ENCODE measurements at places on chromosomes 12 and 14.

DNA sequence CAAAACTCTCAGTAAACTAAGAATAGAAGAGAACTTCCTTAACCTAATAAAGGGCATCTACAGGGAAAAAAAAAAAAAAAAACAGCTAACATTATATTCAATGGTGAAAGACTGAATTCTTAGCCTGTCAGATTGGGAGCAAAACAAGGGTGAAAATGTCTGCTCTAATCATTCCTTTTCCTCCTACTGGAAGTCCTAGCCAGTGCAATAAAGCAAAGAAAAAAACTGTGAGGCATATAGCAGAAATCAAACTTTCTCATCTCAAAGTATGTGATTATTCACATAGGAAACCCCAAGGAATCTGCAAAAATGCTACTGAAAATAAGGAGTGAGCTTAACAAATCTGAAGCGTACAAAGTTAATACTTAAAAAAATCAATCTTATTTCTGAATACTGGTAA lies 170.7 kb downstream of the NUAK1 start:
- DNase-seq, result no peak

- no peak for DNase-seq
Observed at GRCh38 chr14:51844081-51844881, 16.1 kb upstream of the GNG2 start.

DNA sequence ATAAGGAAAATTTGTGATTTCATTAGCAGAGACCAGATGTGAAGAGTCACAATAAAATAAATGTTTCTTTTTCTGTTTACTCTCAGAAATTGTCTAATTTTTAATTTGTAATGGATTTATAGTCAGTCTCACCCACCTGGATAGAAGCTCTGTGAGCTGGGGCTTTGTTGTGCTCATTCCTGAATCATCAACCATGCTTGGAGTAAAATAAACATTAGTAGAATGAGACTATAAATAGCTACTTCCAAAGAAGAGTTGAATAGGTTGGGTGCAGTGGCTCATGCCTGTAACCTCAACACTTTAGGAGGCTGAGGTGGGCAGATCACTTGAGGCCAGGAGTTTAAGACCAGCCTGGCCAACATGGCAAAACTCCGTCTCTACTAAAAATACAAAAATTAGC lies 185.3 kb upstream of the FBXO33 start:
- no peak for DNase-seq

DNA sequence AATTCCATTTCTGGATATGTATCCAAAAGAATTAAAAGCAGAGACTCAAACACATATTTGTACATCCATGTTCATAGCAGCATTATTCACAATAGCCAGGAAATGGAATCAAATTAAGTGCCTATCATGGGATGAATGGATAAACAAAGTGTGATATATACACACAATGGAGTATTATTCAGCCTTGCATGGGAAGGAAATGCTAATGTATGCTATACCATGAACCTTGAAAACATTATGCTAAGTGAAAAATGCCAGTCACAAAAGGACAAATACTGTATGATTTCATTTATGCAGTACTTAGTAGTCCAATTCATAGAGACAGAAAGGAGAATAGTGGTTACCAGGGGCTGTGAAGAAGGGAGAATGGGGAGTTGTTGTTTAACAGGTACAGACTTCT lies 32.1 kb upstream of the CSRNP2 start:
- DNase-seq, result no peak

DNA sequence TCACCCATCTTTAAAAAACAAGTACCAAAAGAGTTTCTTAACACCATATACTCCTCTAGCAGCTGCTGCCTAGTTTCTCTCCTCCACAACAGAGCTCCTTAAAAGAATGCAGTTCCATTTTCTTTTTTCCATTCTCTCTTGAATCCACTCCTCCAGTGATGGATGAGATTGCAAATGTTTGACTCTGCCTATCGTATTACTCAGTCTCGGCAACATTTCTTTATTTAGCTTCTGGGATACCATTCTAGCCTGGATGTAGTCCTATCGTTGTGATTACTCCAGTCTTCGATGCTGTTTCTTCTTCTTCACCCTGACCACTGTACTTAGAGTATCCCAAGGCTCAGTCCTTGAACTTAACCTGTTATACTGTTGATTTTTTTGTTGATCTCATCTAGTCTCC lies 30.8 kb downstream of the CAND1 start:
- DNase-seq, result no peak

GRCh38 chr14:75876530-75876929 lies 105.3 kb downstream of the TGFB3 start:
- DNase-seq, result no peak

- DNase-seq, result no peak
Observed at GRCh38 chr12:132226604-132227003, 82.3 kb downstream of the NOC4L start.

DNA sequence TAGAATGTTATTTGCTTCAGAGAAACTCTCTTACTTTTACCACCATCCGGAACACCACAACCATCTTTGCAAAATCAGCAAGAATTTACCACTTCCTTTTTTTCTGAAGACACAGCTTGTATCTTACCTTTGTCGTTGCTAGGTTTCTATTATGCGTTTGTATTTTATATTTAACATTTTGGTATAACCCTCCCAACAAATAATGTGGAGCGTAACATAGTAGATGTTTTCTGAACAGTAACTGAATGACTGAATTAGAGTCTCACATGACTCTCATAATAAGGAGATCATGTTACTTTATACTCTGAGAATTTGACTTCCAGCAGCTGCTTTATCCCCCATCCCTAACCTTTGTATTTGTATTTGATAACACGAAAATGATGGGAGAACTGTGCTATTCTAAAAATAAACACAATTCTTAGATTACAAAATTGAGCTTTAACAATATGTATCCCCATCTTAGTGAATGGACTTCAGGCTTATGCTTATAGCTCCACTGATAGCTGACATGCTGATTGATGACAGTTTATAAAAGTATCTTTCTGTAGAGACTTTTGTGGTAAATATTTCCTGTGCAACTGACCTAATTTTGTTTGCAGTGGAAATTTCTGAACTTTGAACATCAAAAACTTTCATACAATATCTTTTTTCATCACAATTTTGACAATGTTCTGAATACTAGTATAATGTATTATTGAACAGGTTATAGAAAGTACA lies 7.9 kb upstream of the KLRB1 start:
- no peak for DNase-seq

DNA sequence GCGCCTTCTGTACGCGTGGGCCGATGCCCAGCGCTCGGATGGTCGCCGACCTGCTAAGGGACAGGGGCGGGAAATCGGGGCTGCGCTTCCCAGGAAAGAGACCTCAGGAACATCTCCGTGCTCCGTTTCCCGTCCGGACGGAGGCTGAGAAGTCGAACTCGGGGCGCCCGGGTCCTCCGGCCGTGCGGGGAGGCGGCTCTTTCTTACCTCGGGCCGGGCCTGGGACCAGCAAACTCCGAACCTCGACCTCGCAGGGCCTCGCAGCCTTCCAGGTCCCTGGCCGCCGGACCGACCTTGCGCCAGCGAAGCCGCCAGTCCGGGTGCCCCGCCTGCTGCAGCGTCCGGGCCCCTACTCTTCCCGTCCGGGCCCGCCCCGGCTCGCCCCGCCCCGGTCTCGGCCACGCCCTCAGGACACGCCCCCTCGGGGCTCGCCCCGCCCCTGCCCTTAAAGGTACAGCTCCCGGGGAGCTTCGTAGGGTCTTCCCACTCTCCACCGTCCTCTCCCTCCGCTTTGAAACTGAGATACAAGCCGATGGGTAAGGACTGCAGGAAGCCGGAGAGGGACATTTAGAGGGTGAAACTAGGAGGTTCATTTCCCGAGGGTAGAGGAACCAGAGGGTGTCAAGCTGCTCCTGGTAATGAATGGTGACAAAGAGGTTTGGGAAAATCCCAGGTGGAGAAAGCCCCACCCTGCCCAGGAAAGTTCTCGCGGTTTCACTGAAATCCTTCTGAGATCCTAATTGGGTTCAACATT lies at the start of gene SLC8B1:
TSS of gene SLC8B1 (minus strand) at position 324 of the 754 bp plus-strand sequence. CDS start 2,231 bp downstream, outside the sequence.
- peak; percentile 83 for DNase-seq

DNA sequence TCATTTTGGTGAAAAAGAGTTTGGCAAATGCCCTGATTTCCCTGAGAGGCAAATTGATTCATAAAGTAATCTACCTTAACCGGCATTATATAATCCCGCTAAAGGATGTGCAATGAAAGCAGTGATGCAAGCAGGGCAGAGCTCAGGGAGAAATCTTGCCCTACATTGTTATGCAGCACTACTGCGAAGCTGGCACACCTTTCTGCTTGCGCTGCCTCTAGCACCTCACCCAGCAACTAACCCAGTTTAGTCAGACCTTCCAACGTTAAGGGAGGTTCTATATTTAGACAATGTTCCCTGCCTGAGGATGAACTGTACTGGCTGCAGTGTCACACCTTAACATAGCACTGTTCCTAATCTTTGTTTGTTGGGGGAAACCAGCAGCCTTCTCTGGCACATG lies 60.8 kb upstream of the CCDC196 start:
- DNase-seq, result no peak

DNA sequence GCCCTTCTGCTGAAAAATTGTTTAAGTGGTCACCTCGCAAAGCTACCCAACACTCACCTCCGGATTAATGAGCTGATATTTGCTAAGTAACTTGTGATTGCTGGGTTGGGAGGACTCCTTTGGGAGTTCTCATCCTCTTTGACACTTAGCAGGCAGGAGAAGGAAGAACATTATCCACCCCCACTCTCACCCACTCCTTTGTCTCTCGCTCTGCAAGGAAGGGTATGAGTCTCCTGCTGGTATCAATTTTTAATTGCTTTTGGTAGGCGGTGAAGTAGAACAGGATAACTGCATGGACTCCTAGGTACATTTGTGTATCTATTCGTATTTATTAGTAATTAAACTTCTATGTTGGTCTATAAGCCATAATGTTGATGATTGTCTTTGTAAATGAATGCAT lies 6.9 kb upstream of the ABHD12B start:
- DNase-seq, result no peak

- DNase-seq, result peak; percentile 15
Observed at GRCh38 chr12:116358893-116359761, 81.6 kb upstream of the MED13L start.

- DNase-seq, result no peak
Observed at GRCh38 chr12:108131035-108131434, 1.9 kb downstream of the WSCD2 start.

GRCh38 chr14:103708750-103709187 lies 6.5 kb downstream of the XRCC3 start:
- DNase-seq, result no peak

GRCh38 chr12:991350-992333 lies 619 bp downstream of the ERC1 start:
- peak; percentile 3 for DNase-seq

- DNase-seq, result no peak
Observed at GRCh38 chr14:39641224-39641623, 209.0 kb upstream of the FBXO33 start.

DNA sequence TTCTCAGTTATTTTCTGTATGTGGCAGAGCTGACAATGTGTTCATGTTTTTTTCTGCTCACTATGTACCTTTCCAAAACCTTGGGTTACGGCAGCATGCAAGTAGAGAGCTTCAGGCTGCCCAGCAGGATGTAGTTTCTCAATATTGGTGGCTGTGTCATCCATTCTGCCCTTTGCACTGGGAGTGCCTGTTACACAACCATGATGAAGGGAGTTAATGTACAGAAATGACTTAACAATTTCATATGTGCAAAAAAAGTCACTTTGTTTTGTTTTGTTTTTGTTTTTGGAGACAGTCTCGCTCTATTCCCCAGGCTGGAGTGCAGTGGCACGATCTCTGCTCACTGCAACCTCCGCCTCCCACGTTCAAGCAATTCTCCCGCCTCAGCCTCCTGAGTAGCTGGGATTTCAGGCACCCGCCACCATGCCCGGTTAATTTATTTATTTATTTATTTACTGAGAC lies 6.1 kb upstream of the CNIH1 start:
- DNase-seq, result no peak

- no peak for DNase-seq
Observed at GRCh38 chr12:100372853-100373640, 16.2 kb downstream of the SLC17A8 start.

DNA sequence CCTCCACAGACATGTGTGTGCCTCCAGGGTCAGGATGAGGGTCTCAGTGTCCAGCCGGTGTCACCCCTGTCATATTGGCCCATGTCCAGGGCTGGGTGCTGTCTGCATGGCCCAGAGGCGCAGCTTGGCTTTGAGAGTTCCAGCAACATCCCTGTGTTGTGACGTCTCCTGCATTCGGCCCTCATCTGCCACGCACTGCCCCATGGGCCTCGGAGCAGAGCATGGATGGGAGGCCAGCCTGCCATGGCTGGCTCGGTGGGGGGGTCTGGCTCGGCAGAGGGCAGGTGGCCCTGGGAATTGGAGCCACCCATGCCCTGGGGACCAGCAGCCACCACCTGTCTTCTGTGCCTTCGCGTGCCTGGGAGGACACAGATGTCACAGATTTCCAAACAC lies 10.8 kb upstream of the TEX22 start:
- DNase-seq, result no peak

GRCh38 chr14:97948841-97949240 lies 1151.7 kb downstream of the VRK1 start:
- DNase-seq, result no peak

GRCh38 chr12:23493672-23494071 lies 455.8 kb downstream of the SOX5 start:
- no peak for DNase-seq

DNA sequence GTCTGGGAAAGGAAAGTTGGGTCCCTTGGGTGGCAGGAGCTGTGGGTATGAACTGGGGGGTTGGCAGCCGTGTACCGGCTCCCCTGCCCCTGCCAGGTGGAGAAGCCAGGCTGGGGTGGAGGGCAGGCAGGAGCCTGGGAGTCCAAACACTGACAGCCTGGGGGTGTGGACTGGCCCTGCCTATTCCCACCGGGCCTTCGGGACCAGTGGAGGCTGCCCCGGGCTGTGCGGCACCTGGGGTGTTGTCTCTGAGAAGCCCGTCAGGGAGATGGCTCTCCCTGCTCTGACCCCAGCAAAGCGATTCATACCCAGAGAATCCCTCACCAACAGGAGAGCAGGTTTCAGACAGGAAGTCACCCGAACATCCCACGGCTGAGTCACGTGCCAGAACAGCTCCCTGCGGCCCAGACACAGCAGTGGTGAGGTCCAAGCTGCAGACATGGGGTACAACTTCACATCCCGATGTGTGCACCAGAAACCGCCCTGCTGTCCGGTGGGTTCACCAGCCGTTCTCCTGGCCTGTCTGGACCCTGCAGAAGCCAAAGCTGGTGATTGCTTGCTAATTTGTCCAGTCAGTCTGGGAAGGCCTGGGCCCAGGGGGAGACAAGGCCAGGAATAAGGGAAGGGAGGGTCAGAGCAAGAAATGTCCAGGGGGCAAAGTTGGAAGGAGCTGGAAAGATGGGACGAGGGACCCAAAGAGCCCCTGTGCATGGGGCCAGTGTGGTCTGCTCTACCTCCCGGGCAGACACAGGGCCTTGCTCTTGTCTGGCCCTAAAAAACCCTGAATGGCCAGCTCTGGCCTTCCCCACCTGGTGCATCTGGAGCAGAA lies 2.1 kb upstream of the GPR132 start:
- peak; percentile 71 for DNase-seq

GRCh38 chr12:16076557-16076956 lies 165.4 kb downstream of the DERA start:
- DNase-seq, result no peak

DNA sequence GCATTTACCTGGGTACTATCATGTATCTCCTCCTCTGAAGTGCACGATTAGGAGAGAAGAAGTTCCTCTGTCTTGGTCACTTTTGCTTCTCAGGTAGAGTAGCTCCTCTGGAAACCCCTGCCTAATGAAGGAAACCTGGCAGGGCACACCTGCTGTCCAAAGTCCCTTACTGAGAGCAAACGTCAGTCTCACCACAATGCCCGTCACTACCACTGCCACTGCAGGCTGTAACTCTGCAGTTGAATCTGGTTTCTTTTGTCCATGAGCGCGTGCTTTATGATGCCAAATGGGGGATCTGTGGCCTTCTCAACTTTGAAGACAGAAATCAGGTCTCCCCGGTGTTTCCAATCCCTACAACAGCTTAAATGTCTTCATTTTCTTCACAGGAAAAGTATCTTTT lies 1068.6 kb downstream of the BCL11B start:
- DNase-seq, result no peak

Measured in stimulated activated CD4-positive, alpha-beta T cell treated with anti-CD3 and anti-CD28 coated beads, TNF-alpha, amount 100 ng/mL, for 24 hours (primary cell).